ENCODE measurements at places on chromosomes 12 and 14. TPM values are rescaled to one million over a fixed set of nuclear protein-coding genes. Genes with fewer than 3 reads are reported as not detected.

DNA sequence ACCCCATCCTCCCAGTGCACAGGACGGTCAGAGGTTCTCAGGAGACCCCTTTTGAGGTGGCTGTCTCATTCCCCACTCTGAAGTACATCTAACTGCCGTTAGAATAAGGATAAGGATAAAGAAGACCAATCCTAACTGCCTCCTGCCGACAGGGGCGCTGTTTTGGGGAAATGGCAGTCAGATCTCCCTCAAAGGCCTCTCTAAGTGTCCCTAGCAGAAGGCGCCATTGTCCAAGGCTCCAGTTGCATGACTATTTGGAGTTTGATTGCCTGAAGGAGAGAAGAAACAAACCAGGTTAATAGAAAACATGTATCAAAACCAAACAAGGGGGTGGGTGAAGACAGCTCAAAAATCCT lies 29.1 kb upstream of the KLRB1 start:
- ATAC-seq = no peak

GRCh38 chr12:131783915-131784541 lies 44.2 kb upstream of the MMP17 start:
- ATAC-seq = peak; percentile 34

GRCh38 chr12:1080520-1081223 lies 89.6 kb downstream of the ERC1 start:
- peak; percentile 99 for ATAC-seq

GRCh38 chr12:24748326-24748725 lies 200.6 kb downstream of the BCAT1 start:
- ATAC-seq = no peak

- no peak for ATAC-seq
These were observed 9.9 kb upstream of the ADIPOR2 start for GRCh38 chr12:1680804-1681492.

- no peak for ATAC-seq
These were observed 76.6 kb upstream of the KCNH3 start for GRCh38 chr12:49462083-49462744.

DNA sequence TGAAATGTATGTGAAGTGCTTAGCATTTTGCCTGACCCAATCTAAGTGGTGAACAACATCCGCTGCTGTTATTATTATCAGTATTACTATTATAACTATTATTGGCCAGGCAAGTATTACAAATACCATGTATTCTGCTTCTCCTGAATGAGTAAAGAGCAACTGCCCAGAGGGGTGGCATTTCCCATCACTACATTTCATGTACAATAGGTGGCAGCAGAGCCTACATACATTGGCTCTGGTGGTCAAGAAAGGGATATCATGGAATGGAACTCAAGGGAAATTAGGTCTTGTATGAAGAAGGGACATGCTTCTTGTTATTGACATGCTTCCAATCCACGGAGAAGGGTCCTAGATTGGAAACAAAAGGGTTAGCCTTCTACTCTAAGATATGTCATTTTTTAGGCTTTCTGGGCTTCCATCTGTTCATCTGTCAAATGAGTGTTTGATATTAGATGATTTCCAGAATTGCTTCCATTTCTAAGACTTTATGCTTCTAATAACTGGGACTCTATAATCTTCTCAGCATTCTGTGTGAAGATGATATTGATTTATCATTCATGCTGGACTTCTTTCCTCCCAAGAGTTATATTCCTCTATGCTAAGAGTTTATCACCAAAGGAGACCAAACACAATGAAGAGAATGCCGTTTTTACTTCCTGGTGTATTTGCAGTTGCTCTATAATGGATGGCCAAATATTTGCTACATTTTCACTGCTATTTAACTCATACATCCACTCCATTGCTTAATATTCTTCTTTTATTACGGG lies 239.1 kb downstream of the SSPN start:
- ATAC-seq = no peak

GRCh38 chr12:58583940-58584339 lies 336.4 kb downstream of the LRIG3 start:
- no peak for ATAC-seq

- ATAC-seq = no peak
These were observed 2.5 kb upstream of the ACTN1 start for GRCh38 chr14:68981539-68981976.

DNA sequence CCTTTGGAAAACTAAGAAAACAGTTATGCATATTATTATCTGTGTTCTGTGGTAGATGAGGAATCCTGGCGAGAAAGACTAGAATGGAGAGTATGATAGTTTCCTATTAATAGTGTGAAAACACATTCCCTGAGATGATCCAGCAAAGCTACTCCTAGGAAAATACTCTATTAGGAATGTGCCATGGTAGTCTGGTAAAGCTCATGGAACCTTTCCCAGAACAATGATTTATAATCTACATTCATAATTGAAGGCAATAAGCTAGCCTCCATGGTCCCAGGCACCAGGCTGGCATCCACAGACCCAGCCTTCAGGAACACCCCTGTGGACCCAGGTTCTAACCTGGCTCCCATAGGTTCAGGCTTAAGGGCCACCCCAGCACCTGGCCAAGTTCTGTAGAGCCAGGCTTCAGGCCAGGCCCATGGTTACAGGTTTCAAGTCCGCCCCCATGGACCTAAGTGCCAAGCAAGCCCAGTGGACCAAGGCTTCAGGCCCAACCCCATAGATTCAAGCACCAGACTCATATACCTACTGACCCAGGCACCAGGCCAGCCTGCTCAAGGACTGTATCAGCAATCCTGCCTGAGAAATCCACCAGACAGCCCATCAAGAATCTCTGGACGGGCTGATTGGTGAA lies 72.2 kb downstream of the ITPR2 start:
- ATAC-seq = no peak

DNA sequence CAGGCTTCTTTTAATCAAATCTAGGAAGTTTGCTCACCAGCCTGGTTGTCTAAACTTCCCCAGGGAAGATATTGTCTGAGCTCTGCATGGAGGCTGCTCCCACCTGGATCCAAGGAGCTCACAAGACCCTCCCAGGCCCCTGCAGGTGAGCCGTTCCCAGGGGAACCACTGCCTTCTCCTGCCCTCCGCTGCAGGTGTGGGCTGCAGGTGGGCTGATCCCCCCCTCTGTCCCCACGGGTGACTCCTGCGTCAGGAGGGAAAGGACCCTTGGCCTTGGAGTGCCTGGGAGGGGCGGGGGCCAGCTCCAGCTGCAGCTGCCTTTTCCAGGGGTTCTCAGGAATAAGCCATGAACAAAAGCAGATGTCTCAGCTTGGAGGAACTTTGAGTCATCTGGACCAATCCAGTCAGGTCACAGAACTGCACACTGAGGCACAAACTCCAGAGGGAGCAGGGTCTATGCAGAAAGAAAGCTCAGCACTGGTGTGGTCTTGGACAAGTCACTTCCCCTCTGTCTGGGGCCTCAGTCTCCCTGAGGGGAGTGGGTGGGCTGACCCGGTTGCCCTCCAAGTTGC lies 246.6 kb upstream of the RTL1 start:
- no peak for ATAC-seq

DNA sequence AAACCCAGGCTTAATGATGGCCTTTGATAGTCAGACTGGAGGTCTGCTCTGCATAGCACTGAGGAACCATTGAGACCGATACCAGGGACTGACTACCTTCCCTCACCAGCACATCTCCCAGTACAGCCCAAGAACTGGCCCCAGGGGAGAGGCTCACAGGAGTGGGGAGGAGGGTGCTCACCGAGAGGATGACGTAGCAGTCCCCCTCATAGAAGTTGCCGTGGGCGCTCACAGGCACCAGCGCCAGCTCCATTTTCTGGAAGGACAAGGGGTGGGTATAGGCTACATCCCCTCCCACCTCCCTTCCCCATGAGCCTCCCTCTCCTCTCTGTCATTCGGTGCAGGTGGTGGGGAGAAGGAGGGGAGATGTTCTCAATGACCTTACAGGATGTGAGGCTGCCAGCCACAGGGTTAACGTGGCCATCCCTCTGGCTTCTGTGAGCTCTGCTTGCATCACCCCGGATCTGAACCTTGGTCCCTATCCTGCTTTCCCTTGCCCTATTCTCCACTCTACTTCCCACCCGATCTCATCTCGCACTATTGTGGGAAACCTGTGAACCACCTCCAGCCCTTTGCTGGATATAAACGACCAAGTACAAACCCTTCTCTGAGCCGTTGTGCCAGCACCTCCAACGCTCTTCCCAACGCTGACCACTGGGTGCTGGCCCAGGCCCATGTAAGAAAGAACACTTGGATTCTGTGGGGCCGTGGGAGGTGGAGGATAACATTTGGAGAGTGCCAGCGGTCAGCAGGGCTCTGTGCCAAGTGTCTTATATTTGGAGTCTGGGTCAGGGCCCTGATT lies 4.4 kb downstream of the AVIL start:
- no peak for ATAC-seq

- peak; percentile 44 for ATAC-seq
These were observed 83.2 kb downstream of the ITPR2 start for GRCh38 chr12:26749781-26750180.

DNA sequence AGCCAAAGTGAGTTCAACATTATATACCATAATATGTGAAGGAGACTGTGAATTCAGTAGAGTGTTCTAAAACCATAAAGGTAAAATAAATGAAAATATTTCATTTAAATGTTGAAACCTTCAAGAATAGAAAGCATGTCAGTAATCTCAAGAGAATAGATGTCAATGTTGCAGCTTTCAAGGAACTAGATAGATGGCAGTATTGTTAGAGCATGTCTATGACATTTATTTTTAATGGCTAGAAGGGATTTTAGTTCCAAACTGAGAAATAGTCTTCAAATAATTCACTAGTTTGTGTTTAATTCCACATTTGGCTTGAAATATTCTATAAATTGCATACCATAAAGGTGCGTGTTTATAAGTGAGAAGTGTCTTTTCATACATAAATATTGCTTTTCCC lies 326.5 kb downstream of the FLRT2 start:
- ATAC-seq = no peak

Gene INSM2
- not detected for total RNA-seq

Gene NPFF
- total RNA-seq = not detected

Gene NKX2-1
- not detected for total RNA-seq

Gene PTPRR
- not detected for total RNA-seq

Gene IFT81
- 2.4 TPM for total RNA-seq

Gene CEBPE
- total RNA-seq = not detected

Gene MYF5
- not detected for total RNA-seq

Gene FAM186B
- total RNA-seq = not detected

Gene SLC16A7
- total RNA-seq = 21.4 TPM

Gene ETFBKMT
- total RNA-seq = 0.24 TPM
